ENCODE measurements at places on chromosomes 5 and 9.

- DNase-seq = no peak
Measured at GRCh38 chr5:64269164-64269563, 103.5 kb downstream of the RNF180 start.

- DNase-seq = no peak
Measured at GRCh38 chr9:113803811-113804589, 72.1 kb upstream of the ZNF618 start.

- DNase-seq = no peak
Measured at GRCh38 chr9:14768405-14769229, 46.1 kb upstream of the CER1 start.

GRCh38 chr5:174229068-174229467 is 183.6 kb downstream of the NSG2 start:
- no peak for DNase-seq

DNA sequence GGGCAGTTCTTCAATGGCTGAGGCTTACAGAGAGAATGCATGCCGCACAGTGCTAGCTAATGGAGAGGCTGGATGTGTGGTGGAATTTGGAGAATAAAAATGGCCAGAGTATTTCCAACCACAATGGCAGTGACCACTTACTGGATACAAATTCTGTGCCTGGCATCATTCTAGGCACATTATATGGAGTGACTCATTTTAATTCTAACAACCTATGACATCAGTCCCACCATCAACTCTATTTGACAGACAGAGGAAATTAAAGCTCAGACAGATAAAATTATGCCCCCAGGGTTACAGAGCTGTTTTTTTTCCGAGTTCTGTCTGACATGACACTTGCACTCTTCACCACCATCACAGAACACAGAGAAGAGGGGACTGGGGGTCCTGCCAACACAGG is 105.6 kb upstream of the IL12B start:
- DNase-seq = no peak

- DNase-seq = no peak
Measured at GRCh38 chr5:87099968-87100367, 167.7 kb upstream of the RASA1 start.

DNA sequence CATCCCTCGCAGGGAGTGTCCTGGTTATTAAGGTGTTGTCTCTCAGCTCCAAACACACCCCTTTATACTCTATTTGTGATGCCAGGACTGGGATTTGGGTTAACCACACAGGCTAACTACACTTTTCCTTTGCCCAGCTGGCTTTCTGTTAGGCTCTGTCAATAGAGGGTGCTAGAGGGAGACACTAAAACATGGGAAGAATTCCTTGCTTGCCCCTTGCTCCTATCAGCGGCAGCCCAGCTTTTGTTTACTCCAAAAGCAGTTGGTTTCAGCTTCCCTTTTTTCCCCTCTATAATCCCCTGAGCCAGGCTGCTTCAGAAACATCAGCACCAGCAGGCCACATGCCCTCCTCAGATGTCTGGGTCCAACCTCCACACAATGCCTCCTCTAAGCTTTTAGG is 297.1 kb downstream of the KCTD16 start:
- no peak for DNase-seq

- no peak for DNase-seq
Measured at GRCh38 chr5:111589316-111589715, 77.0 kb upstream of the STARD4 start.

DNA sequence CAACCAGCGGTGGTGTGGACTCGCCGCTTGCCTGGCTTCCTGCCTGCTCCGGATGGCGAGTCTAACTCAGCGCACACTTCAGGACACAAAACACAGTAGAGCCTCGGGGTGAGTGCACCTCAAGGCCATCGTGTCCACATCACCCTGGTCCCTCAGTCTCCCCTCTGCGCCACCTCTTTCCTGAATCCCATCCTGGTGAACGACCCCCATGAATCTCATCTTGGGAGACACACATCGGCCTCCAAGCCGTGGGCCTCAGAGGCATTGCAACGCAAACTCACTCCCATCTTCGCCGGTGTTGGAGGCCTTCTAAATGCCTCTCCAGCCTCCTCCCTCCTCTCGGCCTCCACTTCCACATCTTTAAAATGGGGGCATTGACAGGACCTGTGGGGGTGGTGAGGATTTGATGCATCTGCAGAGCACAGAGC is 124.3 kb downstream of the COL23A1 start:
- DNase-seq = no peak

DNA sequence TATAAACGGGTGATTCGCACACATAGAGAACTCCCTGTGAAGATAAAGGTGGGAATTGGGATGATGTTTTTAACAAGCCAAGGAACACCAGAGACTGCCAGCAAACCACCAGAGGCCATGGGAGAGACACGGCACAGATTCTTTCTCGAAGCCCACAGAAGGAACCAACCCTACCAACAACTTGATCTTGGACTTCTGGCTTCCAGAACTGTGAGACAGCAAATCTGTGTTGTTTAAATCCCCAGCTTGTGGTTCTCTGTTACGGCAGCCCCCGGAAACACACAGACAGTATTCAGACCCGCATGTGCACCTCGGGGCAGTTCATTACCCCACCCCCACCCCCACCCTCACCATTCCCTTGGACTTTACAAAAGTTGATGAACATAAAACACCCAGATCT is 12.8 kb downstream of the AMBP start:
- DNase-seq = no peak

DNA sequence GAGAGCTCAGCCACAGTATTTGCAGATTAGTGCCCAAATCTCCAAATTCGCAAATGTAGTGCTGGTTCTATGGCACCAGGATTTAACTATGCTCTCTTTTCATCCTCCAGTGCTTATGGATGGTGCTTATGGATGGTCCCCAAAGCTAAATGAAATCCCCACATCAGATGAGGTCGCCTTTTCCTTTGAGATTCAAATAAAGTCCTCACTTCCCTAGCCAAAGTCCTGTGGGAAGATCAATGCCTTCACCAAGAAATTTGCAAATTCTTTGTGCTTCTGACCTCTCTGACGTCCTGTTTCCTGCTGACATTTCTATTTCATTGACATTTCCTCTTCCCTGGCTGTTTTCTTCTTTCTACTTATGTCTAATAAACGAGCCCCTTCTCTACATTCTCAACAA is 1077.0 kb upstream of the C9orf72 start:
- DNase-seq = no peak

- DNase-seq = no peak
Measured at GRCh38 chr5:20109326-20109725, 121.3 kb upstream of the CDH18 start.

GRCh38 chr9:101486693-101487442 is 46.8 kb upstream of the RNF20 start:
- peak; percentile 74 for DNase-seq

DNA sequence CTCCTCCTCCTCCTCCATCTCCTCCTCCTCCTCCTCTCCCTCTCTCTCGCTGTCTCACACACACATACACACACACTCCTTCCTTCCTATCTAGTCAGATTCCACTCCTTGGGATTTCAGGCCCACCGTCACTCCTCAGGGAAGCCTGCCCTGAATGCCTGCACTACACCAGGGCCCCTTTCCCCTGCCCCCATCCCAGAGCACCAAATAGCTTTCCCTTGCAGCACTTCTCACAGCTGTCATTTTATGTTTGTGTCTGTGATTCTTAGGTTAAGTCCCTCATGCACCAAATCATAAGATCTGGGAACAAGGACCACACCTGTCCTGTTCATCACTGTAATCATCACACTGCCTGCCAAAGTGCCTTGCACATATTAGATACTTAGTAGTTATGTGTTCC is 86.5 kb upstream of the GABRP start:
- DNase-seq = no peak

GRCh38 chr9:127724012-127724411 is 8.1 kb downstream of the TTC16 start:
- no peak for DNase-seq

GRCh38 chr5:26339576-26339975 is 698.8 kb downstream of the CDH9 start:
- DNase-seq = no peak

DNA sequence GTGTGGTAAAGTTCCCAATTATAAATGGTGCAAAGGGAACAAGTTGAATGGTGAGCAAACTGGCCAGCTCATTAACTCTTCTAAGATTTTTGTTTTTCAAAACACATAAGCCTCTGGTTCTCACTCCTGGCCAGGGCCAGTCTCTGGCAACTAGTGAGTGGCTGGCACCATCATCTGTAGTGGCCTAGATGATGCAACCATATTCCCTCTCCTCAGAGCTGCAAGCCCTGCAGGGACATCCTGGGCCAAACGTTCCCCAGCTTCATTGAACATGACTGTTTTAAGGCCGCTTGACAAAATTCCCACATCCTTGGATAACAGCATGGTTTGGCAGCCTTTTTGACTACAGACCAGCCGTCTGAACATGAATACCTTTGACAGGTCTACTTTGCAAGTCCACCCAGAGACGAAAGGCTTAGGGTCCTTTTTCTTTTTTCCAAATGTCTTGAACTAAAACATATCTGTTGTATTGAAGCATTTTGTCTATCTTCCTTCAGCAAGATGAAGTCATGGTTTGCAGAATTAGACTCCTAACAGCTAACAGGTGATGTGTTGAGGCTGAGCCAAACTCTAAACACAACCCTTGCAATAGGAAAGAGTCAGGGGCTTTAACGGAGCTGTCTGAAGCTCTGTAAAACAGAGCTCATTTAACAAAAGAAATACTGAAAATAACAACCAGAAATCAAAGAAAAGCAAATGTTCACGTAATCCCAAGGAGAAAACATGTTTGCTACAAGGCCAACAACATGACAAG is 23.8 kb downstream of the MACROH2A1 start:
- no peak for DNase-seq

DNA sequence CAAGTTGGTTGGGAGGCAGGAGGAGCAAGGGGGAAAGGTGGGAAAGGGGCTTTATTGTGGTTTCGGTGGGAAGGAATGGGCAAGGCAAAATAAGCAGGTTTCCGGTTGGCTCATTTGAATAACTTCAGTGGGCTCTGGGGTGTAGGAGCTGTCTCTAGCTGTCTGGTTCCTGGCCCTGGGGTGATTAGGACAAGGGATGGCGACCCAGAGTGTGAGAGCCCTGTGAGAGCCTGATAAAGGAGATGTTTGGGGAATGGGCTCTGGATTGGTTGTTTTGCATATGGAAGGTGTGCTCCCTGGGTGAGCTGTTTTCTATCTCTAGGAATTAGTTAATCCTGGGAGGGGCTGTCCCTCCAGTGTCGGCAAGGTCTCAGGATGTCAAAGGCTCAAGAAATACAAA is 15.4 kb downstream of the ANKRD34B start:
- DNase-seq = no peak

GRCh38 chr5:34844106-34844505 is 5.1 kb downstream of the TTC23L start:
- DNase-seq = no peak

DNA sequence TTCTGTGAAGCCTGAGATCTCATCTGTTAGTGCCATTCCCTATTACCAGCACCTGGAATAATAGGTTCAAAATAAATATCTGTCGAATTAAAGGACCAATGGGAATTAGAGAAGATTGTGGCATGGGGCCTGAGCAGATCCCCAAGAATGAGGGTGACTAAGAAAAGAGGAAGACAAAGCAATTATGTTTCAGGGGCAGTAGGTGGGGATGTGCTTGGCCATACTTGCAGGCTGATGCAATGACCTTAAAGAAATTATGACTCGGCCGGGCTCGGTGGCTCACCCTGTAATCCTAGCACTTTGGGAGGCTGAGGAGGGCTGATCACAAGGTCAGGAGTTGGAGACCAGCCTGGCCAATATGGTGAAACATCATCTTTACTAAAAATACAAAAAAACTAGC is 562.8 kb downstream of the PTPRD start:
- no peak for DNase-seq

DNA sequence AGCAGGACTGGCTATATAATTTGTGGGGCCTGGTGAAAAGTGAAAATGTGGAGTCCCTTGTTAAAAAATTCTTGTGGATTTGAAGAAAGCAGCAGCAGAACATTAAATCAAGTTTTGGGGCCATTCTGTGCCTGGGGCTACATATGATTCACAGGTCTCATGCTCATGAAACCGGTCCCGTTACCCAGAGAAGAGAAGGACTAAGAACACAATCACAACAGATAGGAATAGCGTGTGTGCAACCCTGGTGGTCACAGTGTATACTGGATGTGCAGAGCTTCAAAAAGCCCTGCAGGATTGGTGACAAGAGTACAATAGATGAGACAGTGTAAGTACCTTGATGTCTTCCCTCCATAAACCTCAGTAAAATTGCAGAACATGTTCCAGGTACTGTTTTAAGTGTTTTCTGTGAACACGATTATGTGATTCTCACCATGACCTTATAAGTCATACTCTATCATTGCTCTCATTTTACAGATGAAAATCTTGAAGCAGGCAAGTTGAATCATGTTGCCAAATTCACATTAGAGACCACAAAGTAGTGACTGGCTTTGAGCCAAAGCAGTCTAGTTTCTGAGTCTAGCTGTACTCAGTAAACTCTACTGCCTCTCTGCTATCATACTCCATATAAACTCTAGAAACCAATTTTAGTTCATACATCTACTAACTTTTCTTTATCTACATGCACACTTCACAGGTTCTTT is 636.5 kb downstream of the TAF11L14 start:
- DNase-seq = no peak

GRCh38 chr5:119338326-119338946 is 17.4 kb upstream of the TNFAIP8 start:
- no peak for DNase-seq

DNA sequence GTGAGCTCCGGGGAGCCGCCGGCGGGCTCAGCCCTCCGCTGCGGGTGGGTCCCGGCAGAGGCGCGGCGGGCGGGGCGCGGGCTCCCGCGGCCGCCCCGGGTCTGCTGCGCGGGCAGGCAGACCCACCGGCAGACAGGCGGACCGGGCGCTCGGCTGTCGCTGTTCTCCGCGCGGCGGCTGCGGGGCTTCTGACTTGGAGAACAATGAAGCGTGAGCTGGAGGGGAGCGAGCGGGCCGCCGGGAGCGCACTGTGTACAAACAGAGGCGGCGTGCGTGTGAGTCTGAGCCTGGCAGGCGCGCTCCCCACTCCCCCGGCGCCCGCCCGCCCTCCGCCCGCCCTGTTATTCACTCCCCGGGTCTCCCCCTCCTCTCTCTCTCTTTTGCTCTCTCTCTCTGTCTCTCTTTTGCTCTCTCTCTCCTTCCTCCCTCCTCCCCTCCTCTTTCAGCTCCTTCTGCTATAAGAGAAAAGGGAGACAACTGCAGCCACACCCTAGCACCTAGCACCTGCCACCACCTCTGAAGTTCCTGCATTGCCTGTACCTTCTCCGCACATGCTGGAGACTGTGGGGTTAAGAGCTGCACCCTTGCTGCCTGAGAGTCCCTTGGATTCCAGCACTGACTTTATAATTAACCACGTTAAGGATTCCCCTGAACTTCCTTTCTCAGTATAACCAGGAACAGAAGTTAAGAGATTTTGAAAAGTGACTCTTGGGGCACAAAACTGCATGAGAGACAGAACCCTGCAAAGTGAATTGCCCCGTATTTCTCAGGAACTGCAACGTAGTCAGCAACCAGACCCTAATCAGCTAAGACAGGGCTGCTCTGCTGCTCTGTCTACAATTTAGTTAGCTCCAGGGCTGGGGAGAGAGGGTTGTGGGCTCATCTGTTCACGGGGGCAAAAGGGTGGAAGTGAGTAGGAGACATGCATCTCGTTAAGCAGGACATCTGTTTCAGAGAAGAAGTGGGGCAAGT is at the start of gene EDIL3:
TSS of gene EDIL3 (minus strand) at position 277 of the 972 bp plus-strand sequence. CDS start 506 bp downstream, outside the sequence.
- peak; percentile 68 for DNase-seq
